ENCODE measurements at places on chromosomes 2 and 18.

- no peak for DNase-seq
Measured at GRCh38 chr2:144514616-144515091, 5.3 kb downstream of the ZEB2 start.

DNA sequence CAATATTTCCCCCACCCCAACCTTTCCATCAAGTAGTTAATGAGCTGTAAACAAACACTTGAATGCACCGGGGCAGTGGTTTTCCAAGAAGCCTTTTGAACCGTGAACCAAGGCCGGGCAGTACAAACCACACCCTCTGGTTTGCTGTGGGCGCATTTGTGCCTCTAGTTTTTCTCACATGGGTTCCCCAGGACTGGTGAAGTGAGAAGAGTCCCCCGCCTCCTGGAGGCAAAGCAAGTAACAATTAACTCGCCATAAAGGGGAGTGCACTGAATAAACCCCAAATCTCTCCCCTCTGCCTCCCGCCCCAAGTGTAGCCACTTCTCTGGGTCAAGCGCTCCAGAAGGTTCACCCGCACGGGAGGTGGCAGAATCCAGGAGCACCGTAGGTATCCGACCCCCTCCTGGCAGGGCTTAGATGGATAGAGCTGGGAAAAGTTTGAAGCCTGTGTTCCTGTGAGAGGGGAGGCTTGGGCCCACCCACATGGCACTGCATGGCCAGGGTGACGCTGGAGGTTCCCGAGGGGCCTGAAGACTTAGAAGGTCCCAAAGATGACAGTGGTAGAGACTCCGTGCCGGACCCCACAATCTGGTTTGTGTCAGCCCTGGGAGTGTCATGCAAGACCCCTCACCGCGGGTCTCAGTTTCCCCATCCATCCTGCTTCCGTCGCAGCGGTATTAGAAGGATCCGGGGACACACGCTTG lies 182.2 kb downstream of the SMAD2 start:
- no peak for DNase-seq

DNA sequence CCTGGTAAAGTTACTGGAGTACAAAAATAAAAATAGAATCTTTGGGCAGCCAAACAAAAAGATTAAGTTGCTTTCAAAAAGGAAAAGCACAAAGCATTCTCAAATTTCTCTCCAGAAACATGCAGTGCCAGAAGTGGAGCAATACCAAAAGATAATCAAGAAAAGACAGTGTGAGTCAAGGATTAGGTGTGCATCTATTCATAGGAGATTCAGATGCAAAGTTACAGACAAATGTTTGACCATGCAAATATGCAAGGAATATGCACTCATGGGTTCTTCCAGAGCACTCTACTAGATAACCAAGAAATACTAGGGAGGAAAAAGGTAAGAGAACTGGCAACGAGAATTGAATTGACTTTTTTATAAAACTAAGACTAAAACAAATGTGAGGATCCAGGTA lies 51.8 kb upstream of the CDH20 start:
- DNase-seq: no peak

GRCh38 chr2:168035458-168035857 lies 211.9 kb downstream of the STK39 start:
- no peak for DNase-seq

GRCh38 chr2:2571301-2572150 lies 240.5 kb upstream of the MYT1L start:
- DNase-seq: no peak

DNA sequence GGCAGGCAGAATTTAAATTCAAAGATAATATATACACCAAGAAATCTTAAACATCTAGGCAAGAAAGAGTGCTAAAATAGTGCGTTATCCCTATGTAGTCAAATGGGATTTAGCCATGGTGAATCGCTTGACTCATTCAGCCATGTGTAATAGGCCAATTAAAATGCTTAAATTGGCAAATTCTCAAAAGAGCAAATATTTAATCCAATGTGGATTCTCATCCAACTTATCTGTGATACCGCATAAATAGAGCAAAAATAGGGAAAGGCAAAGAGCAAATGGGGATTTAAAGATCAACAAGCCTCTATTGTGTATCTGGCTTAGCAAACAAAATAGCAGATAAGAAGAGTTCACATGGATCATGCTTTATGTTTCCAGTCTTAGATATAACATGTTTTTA lies 123.2 kb upstream of the RPRM start:
- no peak for DNase-seq

DNA sequence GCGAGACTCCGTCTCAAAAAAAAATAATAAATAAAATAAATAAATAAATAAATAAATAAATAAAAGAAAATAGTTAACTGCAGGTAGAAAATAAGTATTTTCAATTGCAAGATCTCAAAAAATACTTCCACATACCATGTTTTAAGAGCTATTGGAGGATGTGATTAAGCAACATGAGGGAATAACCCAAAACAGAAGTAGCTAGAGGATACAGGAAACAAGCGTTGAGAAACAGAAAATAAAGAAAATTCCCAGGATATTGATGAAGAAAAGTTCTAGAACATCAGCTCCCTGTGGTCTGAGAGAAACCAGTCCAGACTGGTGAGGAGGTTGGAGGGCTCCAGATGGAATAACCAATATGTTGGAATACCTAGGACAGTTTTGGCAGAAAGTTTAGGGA lies 57.3 kb upstream of the RND3 start:
- no peak for DNase-seq

- peak; percentile 60 for DNase-seq
Measured at GRCh38 chr2:113846429-113846828, 43.5 kb upstream of the ACTR3 start.

DNA sequence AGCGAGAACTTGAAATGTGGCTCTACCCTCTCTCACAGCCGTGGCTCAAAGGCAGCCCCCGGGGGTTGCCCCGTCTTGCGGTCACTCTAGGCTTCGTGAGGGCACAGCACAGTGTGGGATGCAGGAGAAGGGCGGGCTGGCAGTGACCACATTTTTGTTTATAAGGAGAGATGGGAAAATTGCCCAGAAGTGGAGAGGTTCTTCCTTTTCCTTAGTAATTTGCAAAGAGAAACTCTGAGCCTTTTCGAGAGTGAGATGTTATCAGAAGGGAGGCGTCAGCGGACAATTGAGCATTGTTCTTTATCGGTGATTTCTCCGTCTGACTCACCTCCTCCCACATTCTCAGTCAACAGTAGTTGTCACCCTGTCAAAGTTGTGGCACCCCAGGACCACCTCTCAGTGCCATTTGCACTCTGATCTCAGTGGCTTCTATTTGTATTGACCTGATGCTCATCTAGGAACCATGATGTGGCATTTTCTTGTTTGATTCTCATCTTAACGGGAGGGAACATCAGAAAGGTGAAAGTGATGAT lies 89.6 kb downstream of the ACAA2 start:
- no peak for DNase-seq

DNA sequence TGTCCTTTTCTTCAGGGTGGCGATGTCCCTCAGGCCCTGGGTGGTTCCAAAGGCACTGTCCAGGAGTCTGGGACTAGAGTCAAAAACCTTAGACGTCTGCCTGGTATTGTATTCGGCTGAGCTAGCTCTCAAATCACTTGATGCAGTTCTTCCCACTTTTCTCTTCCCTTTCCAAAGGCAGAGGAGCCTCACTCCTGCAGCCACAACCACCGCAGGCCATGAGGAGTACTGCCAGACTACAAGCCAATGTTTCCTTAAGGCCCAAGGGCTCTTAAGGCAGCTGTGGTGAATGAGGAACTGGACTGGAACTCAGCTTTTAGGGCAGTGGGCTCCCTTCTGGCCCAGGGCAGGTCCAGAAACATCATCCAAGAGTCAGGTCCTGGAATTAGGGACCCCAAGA lies 360.7 kb downstream of the SPAG16 start:
- DNase-seq: no peak

GRCh38 chr18:59041819-59042815 lies 97.6 kb upstream of the SEC11C start:
- DNase-seq: peak; percentile 11

DNA sequence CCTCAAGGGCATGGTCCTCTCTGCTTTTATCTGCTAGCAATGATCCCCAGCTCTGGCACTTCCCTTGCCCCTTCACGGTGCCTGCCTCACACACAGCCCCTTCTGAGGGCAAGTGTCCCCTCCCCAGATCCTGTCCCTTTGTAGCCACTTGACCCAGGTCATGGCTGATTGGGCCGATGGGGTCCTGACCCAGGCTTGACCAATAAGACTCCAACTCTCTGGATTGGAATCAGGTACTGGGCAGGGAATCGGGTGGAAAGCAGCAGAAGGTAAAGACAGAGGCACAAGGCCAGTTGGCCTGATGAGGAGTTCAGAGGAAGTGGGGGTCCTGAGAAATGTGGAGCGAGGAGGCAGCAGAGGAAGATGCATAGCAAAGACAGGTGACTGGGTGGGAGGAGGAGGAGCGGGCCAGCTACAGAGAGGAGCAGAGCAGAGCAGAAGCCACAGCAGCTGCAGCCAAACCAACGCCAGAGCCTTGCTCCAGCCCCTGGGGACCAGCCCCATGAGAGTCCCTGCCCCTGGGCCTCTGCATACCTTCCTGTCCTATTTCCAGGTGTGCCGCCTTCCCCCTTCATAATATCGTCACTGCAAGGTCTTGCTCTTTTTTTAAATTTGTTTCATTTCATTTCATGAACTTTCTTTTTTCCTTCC lies 39.1 kb downstream of the CAPN13 start:
- DNase-seq: no peak

- DNase-seq: no peak
Measured at GRCh38 chr18:36451454-36452251, 154.1 kb downstream of the FHOD3 start.

DNA sequence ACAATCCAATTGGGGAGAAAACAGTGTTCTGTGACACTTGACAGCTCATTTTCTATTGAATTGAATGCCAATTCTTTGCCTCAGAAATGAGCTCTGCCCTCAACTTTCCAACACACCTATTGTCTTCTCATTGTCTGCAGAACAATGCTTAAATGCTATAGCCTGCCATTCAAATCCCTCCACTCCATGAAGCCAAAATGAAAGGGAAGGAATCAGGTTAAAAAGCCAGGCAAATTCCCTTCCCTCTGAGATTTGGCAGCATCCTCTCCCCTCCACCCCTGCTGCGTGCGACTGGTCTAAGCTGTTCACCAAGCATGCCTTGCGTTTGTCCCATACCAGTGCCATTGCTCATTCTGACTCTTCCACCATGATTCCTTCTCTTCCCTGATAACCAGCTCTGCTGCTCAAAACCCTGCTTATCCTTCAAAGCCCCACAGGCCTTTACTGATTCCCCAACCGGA lies 32.4 kb upstream of the TMEM131 start:
- no peak for DNase-seq

DNA sequence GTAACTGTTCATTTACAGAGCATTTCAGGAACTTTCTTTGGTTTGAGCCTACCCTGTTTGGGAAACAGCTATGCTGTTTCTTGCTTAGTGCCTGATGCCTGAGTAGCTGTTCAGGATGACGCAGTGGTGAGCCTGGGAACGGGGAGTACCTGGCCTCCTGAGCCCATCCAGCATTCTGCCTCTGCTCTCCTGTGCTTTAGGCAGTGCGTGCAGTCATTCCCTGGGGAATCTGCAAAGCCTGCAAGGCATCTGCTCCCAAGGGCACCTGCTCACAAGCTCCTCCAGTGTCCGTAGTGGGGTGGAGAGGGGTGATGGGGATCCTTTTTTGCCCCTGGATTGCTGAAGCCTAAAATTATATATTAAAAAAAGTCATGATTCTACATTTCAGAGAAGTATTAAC lies 68.8 kb downstream of the RAPGEF4 start:
- no peak for DNase-seq

GRCh38 chr18:8696749-8697211 lies 8.6 kb upstream of the MTCL1 start:
- peak; percentile 52 for DNase-seq

DNA sequence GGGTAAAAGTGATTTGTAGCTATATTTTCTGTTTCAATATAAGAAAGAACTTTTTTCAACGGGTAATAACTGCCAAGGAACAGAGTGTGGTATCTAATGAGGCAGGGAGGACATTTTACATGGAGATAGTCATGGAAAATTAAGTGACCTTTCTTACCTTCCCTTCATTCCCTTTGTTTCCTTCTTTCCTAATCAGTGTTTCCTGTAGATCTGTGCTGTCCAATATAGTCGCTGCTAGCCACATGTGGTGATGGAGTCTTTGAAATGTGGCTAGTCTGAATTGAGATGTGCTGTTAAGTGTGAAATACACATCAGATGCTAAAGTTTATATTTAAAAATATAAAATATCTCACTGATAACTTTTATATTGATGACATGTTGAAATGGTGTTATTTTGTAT lies 81.8 kb downstream of the BABAM2 start:
- DNase-seq: no peak

GRCh38 chr2:173884025-173884802 lies 81.0 kb downstream of the SP3 start:
- DNase-seq: peak; percentile 57

DNA sequence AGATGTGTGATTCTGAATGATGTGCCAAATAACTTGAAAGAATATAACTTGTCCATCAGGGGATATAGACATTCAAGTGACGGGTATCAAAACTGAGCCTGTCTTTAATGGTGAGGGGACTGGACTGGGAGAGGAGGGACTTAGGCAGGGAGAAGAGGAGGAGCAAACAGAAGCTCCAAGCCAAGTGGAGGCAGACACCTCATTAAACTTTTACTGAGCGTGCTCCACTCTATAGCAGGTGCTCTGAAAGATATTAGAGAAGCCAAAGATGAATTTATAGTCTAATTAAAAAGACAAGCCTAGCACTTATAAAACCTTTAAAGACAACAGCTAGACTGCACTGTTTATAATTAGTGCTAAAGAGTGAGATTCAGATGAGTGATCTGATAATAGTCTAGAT lies 47.7 kb upstream of the SMAD2 start:
- no peak for DNase-seq

DNA sequence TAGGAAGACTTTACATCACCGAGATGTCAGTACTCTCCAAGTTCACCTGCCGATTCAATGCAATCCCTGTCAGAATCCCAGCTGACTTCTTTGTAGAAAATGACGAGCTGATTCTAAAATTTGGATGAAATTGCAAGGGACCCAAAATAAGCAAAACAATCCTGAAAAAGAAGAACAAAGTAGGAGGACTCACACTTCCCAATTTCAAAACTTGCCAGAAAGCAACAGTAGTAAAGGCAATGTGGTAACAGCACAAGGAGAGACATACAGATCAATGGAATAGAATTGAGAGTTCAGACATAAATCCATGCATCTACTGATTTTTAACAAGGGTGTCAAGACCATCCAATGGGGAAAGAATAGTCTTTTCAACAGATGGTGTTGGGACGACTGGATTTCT lies 52.2 kb downstream of the SMAD7 start:
- DNase-seq: peak; percentile 59

- DNase-seq: peak; percentile 72
Measured at GRCh38 chr2:179440642-179441251, 176.1 kb upstream of the SESTD1 start.
